ENCODE measurements at places on chromosomes 13 and 19.
A peak's percentile ranks its signal among the peaks of the same experiment; 100 is the strongest.

- no peak for DNase-seq
Observed at GRCh38 chr19:39524495-39524894, 8.2 kb downstream of the EID2B start.

- peak; percentile 24 for DNase-seq
Observed at GRCh38 chr19:10228920-10229319, 2.2 kb downstream of the S1PR2 start.

- DNase-seq: no peak
Observed at GRCh38 chr13:30346789-30347167, 39.4 kb upstream of the KATNAL1 start.

GRCh38 chr13:26377038-26377437 is 123.1 kb downstream of the CDK8 start:
- no peak for DNase-seq

- DNase-seq: no peak
Observed at GRCh38 chr13:44400736-44401135, 27.1 kb downstream of the SERP2 start.

GRCh38 chr19:38417544-38418506 is 8.2 kb downstream of the RASGRP4 start:
- DNase-seq: peak; percentile 28

DNA sequence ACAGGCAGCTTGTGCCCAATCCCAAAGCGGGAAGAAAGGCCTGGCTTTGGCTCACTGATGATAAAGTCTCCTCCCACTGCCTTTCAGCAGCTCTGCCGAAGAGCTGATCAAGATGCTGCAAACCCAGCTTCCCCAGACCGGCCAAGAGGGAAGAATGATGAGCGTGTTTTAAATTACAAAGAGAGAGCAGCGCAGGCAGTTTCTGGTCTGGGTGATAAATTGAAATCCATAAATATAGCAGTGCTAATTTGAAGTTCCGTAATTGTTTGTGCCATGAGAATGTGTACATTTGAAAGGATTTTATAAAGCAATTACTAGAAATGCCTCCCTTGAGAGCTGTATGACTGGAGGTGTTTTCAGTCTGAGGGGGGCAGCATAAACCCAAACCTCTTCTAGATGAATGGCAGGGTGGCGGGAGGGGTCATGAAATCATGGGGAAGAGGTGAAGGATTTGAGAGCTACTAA is 171.8 kb downstream of the STK24 start:
- no peak for DNase-seq

DNA sequence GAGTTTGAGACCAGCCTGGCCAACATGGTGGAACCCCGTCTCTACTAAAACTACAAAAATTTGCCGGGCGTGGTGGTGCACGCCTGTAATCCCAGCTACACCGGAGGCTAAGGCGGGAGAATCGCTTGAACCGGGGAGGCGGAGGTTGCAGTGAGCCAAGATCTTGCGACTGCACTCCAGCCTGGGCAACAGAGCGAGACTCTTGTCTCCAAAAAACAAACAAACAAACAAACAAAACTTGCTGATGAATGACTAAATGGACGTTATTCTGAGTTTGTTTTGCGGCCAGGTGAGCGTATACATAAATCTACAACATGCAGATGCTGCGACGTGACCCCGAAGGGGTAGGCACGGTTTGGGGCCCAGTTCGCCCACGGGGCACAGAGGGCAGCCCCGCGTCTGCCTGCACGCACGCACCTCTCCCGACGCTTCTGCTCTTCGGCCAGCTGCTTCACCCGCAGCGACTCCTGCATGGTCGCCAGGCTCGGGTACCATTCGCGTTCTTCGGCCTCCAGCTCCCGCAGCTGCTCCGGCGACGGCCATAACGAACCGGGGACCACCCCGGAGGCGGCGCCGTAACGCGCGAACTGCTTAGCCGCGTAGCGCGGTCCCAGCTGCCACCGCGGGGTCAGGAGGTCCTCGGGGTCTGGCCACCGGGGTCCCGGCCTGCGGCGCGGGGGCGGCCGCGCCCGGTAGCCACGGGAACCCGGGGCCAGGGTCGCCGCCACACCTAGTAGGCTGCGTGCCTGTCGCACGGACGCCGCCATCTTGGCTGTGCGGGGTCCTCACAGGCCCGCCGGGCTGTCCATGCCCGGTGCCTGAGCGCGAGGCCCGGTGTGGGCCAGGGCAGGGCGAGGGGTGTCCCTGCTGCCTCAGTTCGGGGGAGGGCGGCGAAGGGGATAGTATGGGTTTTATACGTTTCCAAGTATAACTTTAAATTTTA is at the start of gene GADD45GIP1:
GADD45GIP1 (minus strand) TSS at position 778 of the 943 bp plus-strand sequence; CDS start at position 767, 11 bp downstream.
- peak; percentile 67 for DNase-seq

DNA sequence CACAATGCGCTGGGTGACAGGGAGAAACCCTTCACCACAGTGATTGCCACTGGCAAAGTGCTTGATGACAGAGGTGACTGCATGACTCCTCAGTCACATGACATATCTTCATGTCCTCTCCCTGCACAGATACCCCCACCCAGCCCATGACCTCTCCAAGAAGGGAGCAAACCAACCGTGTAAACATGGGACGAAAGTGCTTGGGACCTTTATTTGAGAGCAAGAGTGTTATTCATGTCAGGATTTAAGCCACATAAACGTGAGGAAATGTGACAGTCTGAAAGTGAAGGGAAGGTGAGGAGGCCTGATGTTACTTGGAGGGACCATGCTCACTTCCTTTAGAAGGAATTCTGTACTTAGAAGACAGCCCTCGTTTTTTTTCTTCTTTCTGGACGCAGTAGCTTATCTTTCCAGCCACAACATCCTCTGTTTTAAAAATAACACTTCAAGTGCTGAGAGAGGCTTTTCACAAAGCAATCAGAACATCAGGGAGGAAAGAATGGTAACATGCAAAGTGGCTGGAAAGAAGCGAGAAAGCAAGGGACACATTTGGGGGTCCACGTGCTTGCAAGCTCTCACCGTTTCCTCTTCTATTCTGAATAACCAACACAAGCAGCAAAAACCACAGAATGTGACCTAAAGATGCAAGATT is 35.6 kb downstream of the EPS15L1 start:
- no peak for DNase-seq

GRCh38 chr13:30844548-30845296 is 61.3 kb upstream of the MEDAG start:
- no peak for DNase-seq

- no peak for DNase-seq
Observed at GRCh38 chr13:75225288-75226032, 256.5 kb downstream of the TBC1D4 start.

DNA sequence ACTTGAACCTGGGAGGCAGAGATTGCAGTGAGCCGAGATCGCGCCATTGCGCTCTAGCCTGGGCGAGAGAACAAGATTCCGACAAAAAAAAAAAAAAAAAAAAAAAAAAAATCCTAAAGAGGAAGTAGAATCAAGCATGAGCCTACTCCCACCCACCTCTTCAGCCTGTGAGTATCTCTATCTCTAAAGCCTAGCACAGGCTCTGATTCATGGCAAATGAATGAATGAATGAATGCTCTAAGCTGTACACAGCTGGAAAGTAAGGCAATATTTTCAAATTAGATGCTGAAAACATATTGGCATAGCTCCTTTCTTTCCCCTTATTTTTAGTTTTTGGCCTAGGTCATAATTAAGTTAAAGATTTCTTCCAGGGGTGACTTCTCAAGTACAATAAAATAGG is 35.7 kb upstream of the FAM216B start:
- DNase-seq: no peak

GRCh38 chr13:78298657-78299056 is 304.7 kb downstream of the POU4F1 start:
- no peak for DNase-seq

GRCh38 chr13:24124789-24125476 is 35.6 kb upstream of the SPATA13 start:
- DNase-seq: no peak

DNA sequence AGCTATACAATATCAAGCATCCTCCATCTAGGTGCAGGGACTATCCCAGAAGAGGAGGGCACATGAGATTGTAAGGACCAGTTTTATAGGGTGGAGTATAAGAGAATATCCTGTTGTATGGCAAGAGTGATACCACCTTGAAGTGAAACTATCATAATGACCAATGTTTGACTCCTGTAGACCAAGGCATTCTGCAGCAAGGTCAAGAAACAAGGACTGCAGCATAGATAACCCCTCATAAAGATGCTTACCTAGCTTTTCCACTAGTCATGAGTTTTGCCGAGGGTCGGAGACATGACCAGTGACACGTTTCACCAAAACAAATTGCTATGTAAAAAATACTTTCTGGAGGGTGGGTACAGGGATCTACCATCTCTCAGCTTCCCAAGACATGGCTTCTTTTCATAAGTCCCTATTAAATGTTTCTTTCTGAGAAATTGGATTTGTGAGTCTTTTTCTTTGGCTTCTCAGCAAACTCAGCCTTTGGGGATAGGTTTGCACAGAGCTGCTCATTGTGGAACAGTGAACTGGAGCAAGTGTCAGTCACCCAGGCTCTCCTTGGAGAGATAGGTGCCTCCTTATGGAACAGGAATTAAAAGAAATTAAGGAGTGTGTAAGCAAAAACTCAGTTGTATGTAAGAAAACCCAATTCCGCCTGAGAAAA is 28.2 kb upstream of the CYSLTR2 start:
- DNase-seq: no peak

DNA sequence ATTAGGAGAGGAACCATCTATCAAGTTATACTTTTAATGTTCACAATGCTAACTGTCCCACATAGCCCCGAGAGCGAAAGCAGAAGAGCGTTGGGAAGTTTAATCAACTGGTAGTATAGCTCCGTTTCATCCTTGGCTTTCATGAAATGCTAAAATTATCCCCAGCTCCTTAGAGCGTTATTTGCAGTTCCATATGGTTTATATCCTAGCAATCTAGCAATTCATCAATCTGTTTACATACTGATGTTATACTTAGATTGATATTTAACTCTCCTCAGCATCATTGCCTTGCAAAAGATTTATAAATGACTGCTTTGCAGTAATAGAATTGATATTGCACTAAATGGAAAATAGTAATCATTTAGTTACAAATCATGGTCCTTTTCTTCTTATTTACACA is 419.8 kb downstream of the COG6 start:
- no peak for DNase-seq

- peak; percentile 20 for DNase-seq
Observed at GRCh38 chr19:52689843-52690368, 44.9 kb downstream of the ZNF611 start.

DNA sequence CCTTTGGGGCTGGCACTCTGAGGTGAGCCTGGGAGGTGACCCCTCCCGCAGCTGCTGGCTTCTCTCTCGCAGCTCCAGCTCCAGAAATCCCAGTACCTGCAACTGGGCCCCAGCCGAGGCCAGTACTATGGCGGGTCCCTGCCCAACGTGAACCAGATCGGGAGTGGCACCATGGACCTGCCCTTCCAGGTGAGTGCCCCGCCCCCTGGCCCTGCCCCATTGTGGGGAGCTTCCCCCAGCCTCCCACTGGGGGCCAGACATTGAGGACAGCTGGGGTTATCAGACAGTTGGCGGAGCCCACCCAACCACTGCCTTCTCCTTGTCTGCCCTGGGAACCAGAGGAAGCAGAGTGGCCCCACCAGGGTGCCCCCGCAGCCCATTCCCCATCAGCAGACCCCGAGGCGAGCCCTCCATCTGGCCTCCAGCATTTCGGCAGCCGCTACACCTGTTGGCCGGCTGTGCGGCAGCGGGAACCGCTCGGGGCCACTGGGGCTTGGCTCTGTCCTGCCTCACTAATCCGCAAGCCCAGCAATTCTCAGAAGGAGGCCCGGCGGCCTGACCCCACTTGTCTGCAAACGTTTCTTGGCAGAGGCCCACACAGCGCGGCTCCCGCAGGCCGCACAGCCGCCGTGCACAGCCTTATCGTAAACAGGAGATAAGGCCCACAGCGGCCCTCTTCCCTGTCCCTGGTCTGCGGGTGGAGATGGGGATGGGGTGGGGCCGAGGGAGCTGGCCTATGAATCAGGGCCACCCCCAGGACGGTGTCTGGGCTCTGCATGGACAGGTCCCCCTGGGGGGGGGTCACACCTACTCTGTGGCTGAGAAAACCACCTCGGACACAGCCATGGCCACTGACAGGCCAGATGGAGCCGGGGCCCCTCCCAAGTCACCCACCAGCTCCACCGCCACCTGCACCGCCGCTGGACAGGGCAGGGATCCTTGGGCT is 48.0 kb downstream of the COMP start:
- DNase-seq: no peak

GRCh38 chr13:94997126-94997525 is 284.8 kb upstream of the SOX21 start:
- no peak for DNase-seq

GRCh38 chr19:35316560-35316959 is 12.4 kb upstream of the CD22 start:
- DNase-seq: no peak

DNA sequence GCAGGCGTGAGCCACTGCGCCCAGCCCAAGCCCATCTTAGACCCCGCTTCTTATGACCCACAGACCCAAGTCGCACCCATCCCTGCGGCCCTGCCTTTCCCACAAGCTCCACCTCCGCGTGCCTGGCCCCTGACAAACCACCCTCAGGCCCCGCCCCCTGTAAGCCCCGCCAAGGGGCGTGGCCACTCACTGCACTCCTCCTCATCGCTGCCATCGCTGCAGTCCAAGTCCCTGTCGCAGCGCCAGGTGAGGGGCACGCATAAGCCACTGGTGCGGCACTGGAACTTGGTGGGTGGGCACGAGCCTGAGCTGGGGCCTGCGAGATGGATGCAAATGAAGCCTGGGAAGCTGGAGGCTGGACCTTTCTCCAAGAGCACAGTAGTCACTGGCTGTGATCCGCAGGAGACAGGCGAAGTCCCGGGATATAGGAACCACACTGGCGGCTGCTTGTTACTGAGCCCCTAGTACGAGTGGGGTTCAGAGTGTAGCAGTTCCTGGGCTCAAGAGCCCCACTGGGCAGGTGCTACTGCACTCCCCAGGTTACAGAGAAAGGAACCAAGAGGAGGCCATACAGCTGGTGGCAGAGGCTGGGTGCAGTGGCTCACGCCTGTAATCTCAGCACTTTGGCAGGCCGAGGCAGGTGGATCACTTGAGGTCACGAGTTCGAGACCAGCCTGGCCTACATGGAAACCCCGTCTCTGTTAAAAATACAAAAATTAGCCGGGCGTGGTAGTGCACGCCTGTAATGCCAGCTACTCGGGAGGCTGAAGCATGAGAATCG is 3.1 kb downstream of the CD320 start:
- no peak for DNase-seq

DNA sequence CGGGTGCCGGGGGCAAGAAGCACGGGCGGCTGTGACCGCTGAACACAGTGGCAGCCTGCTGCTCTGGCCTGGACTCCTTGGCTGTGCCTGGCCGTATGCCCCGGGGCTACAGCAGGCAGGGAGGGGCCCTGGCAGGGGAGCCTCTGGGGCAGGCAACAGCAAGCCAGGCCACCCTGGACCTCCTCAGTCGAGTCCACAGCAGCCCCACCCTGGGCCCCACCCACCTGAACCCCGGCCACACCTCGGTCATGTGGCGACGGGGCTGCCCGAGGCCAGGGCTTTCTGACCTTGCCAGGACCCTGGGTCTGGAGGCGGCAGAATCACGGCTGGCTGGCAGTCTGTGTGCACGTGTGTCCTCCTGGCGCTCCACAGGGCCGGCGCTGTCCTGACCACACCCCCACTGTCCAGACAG is 8.7 kb downstream of the CILP2 start:
- DNase-seq: no peak
